ENCODE measurements at places on chromosomes 16 and 17.

DNA sequence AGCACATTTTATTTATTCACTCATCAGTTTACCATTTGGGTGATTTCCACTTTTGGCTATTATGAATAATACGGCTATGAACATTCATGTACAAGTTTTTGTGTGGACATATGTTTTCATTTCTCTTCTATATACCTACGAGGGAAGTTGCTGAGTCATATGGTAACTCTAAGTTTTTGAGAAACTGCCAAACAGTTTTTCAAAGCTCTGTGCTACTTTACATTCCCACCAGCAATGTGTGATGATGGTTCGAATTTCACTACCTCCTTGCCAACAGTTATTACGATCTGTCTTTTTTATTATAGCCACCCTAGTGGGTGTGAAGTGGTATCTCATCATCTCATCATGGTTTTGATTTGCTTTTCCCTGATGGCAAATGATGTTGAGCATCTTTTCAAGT is 63.7 kb upstream of the MRTFB start:
- DNase-seq, result no peak

DNA sequence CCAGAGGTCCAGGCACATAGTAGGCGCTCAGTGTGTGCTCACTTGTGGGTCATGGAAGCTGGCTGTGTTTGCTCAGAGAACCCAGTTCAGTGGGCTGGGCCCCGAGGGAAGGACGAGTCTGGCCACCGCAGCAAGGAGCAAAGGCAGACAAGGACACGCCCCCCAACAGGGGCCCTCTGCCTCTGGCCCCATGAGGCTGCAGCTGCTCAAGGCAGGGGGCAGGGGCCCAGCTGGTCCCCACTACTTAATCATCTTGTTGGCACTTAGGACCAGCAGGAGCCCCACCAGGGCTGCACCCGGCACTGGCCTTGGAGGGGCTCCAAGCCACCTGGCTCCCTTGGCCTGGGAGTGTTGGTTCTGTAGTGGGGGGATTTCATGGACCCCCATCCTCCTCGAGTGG is 16.1 kb downstream of the KCNJ12 start:
- no peak for DNase-seq

GRCh38 chr17:1454541-1454940 is 1.5 kb downstream of the CRK start:
- DNase-seq, result no peak

GRCh38 chr16:56610017-56610608 is 1.7 kb downstream of the MT2A start:
- DNase-seq, result peak; percentile 81

GRCh38 chr16:56617212-56618085 is 8.1 kb upstream of the MT1E start:
- DNase-seq, result peak; percentile 73

DNA sequence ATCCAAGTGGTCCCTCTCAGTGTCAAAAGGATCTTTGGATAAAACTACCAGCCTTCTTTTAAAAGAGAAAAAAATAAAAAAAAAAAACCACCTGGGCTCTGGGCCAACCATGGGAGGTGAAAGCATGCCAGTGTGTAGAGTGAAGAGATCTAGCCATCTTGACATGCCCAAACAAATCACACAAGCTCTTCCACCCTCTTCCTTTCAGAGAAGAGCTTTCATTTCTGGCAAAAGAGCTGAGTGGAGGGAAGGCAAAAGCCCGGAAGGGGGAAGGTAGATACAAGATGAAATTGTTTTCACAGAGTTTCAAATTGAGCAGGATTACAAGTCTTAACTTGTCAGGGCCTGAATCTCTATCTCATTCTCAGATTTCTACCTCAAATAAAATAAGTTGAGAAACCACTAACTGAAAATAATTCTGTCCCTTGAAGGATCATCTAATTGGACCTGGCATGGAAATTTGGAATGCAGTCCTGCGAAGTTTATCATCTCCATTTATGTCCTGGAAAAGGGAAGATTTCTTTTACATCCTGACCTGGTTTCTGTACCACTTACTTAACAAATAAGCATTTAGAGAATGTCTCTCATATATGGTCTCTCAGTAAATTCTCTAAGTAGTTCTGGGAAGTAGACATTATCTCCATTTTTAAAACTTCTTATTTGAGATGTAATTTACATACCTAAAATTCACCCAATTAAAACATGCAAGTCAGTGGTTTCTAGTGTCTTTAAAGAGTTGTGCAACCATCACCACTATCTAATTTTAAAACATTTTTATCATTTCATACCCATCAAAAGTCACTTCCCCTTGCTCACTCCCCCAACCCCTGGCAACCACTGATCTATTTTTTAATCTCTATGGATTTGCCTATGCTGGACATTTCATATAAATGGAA is 93.7 kb downstream of the TANGO6 start:
- no peak for DNase-seq

DNA sequence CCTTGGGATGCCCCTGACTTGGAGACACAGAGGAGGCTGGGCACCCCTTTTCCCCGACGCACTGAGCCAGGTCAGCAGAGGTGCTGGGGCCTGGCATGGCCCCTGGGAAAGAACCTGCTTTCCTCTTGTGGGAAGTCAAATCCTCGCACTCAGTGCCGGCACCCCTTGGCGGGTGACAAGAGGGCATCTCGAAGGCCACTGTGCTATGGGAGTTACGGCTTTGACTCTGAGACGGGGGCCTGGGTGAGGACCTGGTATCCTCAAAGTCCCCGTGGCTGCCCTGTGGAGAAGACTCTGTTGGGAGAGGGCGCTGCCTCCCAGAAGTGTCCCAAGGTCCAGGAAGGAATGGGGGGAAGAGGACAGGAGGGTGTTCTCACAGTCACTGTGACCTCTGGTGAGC is 117.0 kb downstream of the METRNL start:
- DNase-seq, result no peak

- DNase-seq, result peak; percentile 54
These were observed 239.2 kb downstream of the PRKCA start for GRCh38 chr17:66541461-66542128.

DNA sequence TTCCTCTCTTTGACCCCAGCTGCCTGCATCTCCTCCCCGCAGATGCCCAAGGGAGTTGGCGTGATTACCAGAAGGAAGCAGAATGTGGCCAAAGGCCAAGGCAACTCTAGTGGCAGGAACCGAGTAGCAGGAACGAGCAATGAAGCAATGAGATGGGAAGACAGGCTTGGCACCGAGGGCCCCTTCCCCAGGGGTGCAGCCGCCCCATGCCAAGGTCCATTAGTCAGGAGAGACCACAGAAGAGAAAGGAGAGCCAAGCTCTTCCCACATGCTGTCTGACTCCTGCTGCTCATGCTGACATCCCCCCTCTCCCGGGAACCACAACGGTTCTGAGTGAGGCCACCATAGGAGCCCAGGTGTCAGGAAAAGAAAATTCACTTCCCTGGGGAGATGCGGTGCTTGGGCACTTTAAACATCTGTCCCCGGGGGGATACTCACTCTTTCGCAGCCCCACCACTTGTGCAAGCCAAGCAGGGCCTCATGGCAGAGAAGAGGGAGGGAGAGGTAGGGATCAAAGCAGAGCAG is 67.4 kb downstream of the MYO18A start:
- no peak for DNase-seq

DNA sequence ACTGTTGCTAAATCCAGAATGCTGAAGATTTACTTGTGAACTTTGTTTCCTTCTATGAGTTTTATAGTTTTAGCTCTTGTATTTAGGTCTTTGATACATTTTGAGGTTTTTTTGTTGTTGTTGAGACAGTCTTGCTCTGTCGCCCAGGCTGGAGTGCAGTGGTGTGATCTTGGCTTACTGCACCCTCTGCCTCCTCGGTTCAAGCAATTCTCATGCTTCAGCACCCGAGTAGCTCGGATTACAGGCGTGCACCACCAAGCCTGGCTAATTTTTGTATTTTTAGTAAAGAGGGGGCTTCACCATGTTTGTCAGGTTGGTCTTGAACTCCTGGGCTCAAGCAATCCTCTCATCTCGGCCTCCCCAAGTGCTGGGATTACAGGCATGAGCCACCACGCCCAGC is 14.4 kb downstream of the TENT4B start:
- DNase-seq, result peak; percentile 48

GRCh38 chr17:40796846-40797245 is 2.9 kb downstream of the KRT28 start:
- DNase-seq, result no peak

DNA sequence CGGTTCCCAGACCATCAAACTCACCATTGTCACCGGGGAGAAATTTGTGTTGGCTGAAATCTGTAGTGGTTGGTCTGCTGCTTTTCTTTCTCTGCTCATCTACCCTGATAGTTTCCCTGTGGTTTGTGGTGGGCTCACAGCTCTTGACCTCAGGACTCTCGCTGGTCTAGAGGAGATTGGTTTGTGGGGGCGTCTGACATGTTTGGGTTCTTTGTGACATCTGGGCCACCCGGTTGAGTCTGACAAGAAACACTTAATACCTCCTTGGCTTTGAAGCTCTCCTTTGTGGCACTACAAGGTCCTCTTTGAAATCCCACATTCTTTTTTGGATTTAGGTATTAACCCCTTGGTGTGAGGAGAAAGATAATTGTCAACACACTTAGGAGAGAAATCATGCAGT is 662.0 kb downstream of the WWOX start:
- DNase-seq, result no peak

- peak; percentile 85 for DNase-seq
These were observed 3.4 kb downstream of the MYO18A start for GRCh38 chr17:29176558-29177351.

GRCh38 chr17:76752006-76752405 is 14.1 kb downstream of the MFSD11 start:
- DNase-seq, result no peak

DNA sequence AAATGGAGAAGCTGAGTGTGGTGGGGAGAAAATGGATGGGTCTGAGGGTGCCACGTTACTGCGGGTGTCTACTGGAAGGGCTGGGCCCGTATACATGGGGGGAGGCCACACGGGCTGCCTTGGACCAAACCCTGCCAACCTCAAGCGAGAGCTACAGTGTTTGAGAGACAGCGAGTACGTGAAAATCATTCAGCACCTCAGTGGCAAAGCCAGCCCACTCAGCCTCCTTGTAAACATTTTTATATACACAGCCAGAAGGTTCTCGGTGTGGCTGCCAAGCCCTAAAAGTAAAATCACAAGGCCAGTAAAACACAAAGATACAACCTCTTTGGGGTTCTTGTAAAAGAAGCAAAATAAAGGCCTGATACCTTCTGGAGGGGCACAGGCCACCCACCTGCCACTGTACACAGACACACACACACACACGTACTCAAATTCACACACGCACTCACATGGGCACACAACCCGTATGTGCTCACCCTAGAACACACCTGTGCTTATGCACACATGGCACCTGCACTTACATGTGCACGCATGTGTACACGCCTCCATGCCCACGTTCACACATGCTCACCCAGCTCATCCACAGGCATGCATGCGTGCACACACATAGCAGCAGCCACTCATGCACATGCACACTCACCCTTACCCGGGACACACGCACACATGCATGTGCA is 102.8 kb downstream of the GSG1L start:
- DNase-seq, result no peak

GRCh38 chr16:50668368-50669008 is 12.6 kb downstream of the SNX20 start:
- DNase-seq, result no peak

GRCh38 chr17:37820995-37821713 is 76.3 kb upstream of the HNF1B start:
- DNase-seq, result no peak

- no peak for DNase-seq
These were observed 48.5 kb downstream of the SNX11 start for GRCh38 chr17:48155889-48156611.

- no peak for DNase-seq
These were observed 1.1 kb downstream of the FLII start for GRCh38 chr17:18257268-18257981.

DNA sequence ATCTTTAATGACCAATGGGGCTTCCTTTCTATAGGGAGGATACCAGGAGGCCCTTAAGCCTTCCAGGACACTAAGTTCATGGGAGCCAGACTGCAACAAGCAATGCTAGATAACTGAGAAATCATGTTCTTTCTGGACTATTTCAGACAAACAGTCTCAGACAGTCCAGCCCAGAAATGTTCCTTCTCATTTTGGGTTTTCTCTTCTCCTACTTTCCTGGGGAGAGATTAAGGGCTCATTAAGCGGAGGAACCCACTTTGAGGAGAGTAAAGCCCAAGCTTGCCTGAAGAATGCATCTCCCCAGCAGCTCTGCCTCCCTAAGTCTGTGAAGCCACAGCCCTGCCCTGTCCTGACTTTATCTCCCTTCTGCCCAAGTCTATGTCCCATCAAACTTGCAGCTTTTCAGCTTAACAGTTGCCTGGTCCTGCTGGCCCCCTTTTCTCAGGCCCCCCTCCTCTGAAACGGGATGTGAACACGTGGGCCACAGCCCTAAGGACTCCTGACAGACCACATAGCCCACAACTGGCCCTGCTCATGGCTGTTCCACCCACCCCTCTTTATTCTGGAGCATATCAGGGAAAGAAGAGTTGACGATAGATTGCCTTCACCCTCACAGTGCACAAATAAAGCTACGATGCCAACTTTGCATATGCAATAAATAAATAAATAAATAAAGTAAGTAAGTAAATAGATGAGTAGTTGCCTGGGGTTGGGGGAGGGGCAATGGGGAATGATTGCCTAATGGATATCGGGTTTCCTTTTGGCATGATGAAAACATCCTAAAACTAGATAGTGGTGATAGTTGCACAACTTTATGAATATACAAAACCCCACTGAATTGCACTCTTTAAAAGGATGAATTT is 111.0 kb downstream of the N4BP1 start:
- no peak for DNase-seq

- DNase-seq, result no peak
These were observed 13.4 kb downstream of the WWP2 start for GRCh38 chr16:69775563-69775962.

DNA sequence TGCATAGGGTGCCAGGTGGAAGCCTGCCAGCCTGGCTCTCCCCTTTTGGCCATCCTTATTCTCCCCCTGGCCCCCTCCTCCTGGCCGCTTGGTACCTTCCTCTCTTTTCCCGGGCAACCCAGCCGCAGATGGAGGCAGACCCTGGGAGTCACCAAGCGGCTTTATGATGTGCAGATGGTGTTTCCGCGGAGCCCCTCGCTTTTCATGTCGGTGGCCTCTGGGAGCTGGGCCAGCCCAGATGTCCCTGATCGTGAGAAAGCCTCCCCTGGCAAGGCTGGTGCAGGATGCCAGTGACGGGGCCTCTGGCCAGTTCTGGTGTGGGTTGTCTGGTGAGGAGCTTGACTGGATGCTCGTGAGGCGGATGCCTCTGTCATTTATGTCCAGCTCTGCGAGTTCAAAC is 18.0 kb upstream of the BRD7 start:
- DNase-seq, result no peak

DNA sequence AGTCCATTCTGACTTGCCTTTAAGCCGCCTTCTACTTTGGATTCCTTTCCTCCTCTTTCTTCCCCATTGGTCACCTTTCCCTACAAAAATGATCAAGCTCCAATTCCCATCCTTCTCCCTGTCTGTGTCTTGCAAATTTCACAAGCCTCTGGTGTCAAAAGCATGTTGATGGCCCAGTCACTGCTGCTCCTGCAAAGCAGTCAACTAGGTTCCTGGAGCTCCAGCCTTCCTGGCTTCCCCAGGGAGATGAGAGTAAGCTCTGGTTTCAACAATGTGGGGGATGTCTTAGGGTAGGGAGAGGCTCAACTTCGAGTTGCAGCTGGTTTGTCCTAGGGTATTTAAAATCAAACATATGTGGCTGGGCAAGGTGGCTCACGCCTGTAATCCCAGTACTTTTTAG is 36.1 kb upstream of the HELZ start:
- DNase-seq, result no peak

All from activated CD8-positive, alpha-beta memory T cell treated with anti-CD3 and anti-CD28 coated beads for 24 hours (primary cell).